A549 treated with dexamethasone at 1 μM for 4 hours (cell line): ENCODE measurements at places on chromosomes 7 and 10. TPM values are rescaled to one million over a fixed set of nuclear protein-coding genes. Genes with fewer than 3 reads are reported as not detected.

TWIST1 gene
- 0.97 to 2.8 TPM (median 2.7 TPM) in 5 replicates for total RNA-seq

RPEL1 gene
- 0.05 TPM in 2 of 5 replicates, not detected in the others for total RNA-seq

TRIM74 gene
- 0.33 to 0.41 TPM (median 0.40 TPM) in 4 of 5 replicates, not detected in the other for total RNA-seq

HOXA7 gene
- total RNA-seq = 4.7 to 5.5 TPM (median 4.8 TPM) in 5 replicates

ITGB8 gene
- total RNA-seq = 0.73 to 1.6 TPM (median 1.2 TPM) in 5 replicates

IFIT1B gene
- not detected in 5 replicates for total RNA-seq

ZMIZ2 gene
- total RNA-seq = 17.8 to 37.3 TPM (median 33.8 TPM) in 5 replicates

OPALIN gene
- total RNA-seq = not detected in 5 replicates

TMEM178B gene
- total RNA-seq = 1.3 to 2.0 TPM (median 1.7 TPM) in 5 replicates

ZPBP gene
- total RNA-seq = not detected in 5 replicates

TMEM225B gene
- 0.32 to 1.3 TPM (median 1.1 TPM) in 5 replicates for total RNA-seq

APBB1IP gene
- 5.0 to 6.1 TPM (median 5.6 TPM) in 5 replicates for total RNA-seq

LRRN3 gene
- 0.02 to 0.04 TPM in 2 of 5 replicates, not detected in the others for total RNA-seq

CALY gene
- 0.30 to 0.52 TPM (median 0.46 TPM) in 5 replicates for total RNA-seq

HOXA6 gene
- 0.98 to 1.7 TPM (median 1.4 TPM) in 5 replicates for total RNA-seq

PNLIPRP3 gene
- 0.04 TPM in 2 of 5 replicates, not detected in the others for total RNA-seq

CPXM2 gene
- total RNA-seq = not detected in 5 replicates

CYP26A1 gene
- total RNA-seq = 2.5 to 3.2 TPM (median 2.6 TPM) in 5 replicates

RNLS gene
- 6.2 to 7.2 TPM (median 6.7 TPM) in 5 replicates for total RNA-seq

ST8SIA6 gene
- 0.03 to 0.19 TPM (median 0.08 TPM) in 4 of 5 replicates, not detected in the other for total RNA-seq

SOSTDC1 gene
- not detected in 5 replicates for total RNA-seq

FKBP9 gene
- 87.0 to 109 TPM (median 108 TPM) in 5 replicates for total RNA-seq

CADPS2 gene
- 0.03 to 0.07 TPM (median 0.05 TPM) in 4 of 5 replicates, not detected in the other for total RNA-seq

UPK3BL1 gene
- total RNA-seq = 6.7 to 16.2 TPM (median 13.3 TPM) in 5 replicates

AKR1C4 gene
- total RNA-seq = 0.14 to 0.40 TPM (median 0.25 TPM) in 5 replicates

VSTM4 gene
- 0.24 to 0.42 TPM (median 0.35 TPM) in 5 replicates for total RNA-seq

RSPH10B2 gene
- total RNA-seq = 0.06 to 0.15 TPM (median 0.09 TPM) in 4 of 5 replicates, not detected in the other

HGF gene
- total RNA-seq = 0.07 to 0.19 TPM (median 0.14 TPM) in 3 of 5 replicates, not detected in the others

PCDH15 gene
- not detected in 5 replicates for total RNA-seq

LRGUK gene
- total RNA-seq = 0.20 to 0.48 TPM (median 0.22 TPM) in 5 replicates

OR2A1 gene
- total RNA-seq = not detected in 5 replicates

COL13A1 gene
- total RNA-seq = 0.09 to 0.37 TPM (median 0.21 TPM) in 5 replicates

PLXNA4 gene
- 0.37 to 0.53 TPM (median 0.50 TPM) in 5 replicates for total RNA-seq

NEUROD6 gene
- not detected in 5 replicates for total RNA-seq

METTL27 gene
- 6.8 to 10.4 TPM (median 10.2 TPM) in 5 replicates for total RNA-seq

OPN1SW gene
- total RNA-seq = not detected in 5 replicates

MYH16 gene
- 0.25 to 0.70 TPM (median 0.40 TPM) in 5 replicates for total RNA-seq

TFEC gene
- total RNA-seq = 0.08 to 0.21 TPM (median 0.14 TPM) in 5 replicates

ARMC10 gene
- 21.3 to 31.5 TPM (median 30.0 TPM) in 5 replicates for total RNA-seq

GATA3 gene
- 3.3 to 5.3 TPM (median 4.8 TPM) in 5 replicates for total RNA-seq

USP6NL gene
- 10.8 to 14.7 TPM (median 13.0 TPM) in 5 replicates for total RNA-seq

ITIH2 gene
- 0.10 to 0.34 TPM (median 0.26 TPM) in 5 replicates for total RNA-seq

VCL gene
- total RNA-seq = 174 to 265 TPM (median 230 TPM) in 5 replicates

OR2A12 gene
- total RNA-seq = not detected in 5 replicates

MORN4 gene
- 5.8 to 7.0 TPM (median 6.4 TPM) in 5 replicates for total RNA-seq

XRCC2 gene
- total RNA-seq = 3.7 to 5.6 TPM (median 5.2 TPM) in 5 replicates
